ENCODE measurements at places on chromosomes 5 and 9.
A peak's percentile ranks its signal among the peaks of the same experiment; 100 is the strongest.

DNA sequence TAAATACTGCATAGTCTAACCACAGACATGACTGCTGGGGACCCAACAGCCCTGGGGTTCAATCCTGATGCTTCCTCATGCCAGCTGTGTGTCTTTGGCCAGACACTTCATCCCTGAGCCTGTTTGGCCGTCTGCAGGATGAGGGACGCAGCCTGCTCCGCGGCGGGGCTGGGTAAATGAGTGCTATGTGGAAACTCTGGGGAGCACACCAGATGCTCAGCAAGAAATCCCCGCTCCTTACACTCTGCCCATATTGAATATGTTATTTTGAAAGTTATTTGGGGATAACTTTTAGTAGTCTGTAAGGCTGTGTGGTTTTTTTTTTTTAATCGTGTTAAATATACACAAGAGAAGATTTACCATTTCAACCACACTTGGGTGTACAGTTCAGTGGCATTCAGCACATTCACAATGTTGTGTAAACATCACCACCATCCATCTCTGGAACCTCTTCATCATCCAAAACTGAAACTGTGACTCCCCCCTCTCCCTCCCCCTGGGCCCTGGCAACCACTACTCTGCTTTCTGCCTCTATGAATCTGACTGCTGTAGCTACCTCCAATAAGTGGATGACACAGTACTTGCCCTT is 42.7 kb downstream of the SH3PXD2B start:
- DNase-seq, result no peak

DNA sequence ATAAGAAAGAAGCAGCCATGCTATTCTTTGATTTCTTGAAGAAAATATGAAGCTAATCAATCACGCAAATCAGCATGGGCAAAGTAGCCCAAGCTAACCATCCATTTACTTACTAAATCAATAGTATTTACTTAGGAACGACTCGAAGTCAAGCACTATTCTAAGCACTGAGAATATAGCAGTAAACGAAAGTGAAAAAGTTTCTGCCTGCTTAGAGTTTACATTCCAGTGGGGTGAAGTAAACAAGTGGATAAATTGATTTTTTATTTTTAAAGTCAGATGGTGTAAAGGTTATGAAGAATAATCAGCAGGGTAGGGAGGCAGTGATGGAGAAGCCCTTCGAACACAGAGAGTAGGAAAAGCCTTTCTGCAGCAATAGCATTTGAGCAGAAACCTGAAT is 5.5 kb downstream of the TSTD2 start:
- DNase-seq, result no peak

GRCh38 chr9:108180541-108180940 is 675.2 kb downstream of the ACTL7B start:
- DNase-seq, result no peak

DNA sequence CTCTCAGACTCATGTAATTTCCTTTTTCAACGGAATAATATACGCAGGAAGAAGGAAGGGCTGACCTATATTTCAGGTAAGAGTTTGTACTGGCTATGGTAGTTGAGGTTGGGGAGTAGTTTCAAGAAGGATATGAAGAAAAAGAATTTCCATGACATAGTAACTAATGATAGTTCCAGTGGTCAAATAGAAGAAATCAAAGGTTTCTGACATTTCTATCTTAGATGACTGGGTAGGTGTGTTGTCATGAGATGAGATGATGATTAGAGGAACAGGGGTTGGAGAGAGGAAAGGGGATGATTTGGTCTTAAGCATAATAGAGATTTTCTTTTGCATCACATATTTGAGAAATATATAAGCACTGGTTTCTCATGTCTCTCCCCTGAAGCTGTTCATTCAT is 166.0 kb downstream of the SPATA31D1 start:
- DNase-seq, result no peak

GRCh38 chr9:89778100-89779090 is 173.6 kb downstream of the GADD45G start:
- no peak for DNase-seq

DNA sequence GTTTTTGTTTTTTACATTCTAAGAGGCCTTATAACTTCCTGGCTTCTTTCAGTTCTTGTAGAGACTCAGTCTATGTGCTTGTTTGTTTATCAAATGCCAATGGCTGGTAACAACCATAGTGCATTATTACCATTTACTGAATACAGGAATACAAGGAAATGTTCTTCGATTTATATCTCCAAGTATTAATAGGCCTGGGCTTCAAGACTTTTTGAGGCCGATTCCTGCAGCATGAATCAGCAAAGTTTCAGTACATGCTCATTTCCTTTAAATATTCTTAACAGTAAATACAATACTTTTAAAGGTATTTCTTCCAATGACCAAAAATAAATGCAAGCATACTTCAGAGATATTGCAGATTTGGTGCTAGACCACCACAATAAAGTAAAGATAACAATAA is 535.3 kb downstream of the EFNA5 start:
- no peak for DNase-seq

DNA sequence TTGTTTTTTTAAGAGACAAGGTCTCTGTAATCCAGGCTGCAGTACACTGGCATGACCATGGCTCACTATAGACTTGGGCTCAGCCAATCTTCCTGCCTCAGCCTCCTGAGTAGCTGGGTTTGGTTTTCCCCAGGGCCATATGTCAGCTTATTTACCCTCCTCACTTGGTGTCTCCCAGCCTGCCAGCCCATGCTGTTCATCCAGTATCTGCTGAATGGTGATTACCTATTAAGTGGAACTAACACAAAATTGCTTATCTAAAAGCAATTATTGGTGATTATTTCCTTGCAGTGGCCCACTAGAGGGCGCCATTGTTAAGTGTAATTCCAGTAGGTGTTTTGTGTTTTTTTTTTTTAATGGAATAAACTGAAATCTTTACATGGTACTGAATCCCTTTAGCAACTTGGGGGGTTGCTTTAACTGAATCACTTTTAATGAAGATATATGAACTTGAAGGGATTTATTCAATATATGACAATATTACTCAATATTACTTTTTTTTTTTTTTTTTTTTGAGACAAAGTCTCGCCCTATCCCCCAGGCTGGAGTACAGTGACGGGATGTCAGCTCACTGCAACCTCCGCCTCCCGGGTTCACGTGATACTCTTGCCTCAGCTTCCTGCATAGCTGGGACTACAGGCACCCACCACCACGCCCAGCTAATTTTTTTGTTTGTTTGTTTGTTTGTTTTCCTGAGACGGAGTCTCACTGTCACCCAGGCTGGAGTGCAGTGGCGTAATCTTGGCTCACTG is 13.8 kb downstream of the EXOSC2 start:
- peak; percentile 66 for DNase-seq

DNA sequence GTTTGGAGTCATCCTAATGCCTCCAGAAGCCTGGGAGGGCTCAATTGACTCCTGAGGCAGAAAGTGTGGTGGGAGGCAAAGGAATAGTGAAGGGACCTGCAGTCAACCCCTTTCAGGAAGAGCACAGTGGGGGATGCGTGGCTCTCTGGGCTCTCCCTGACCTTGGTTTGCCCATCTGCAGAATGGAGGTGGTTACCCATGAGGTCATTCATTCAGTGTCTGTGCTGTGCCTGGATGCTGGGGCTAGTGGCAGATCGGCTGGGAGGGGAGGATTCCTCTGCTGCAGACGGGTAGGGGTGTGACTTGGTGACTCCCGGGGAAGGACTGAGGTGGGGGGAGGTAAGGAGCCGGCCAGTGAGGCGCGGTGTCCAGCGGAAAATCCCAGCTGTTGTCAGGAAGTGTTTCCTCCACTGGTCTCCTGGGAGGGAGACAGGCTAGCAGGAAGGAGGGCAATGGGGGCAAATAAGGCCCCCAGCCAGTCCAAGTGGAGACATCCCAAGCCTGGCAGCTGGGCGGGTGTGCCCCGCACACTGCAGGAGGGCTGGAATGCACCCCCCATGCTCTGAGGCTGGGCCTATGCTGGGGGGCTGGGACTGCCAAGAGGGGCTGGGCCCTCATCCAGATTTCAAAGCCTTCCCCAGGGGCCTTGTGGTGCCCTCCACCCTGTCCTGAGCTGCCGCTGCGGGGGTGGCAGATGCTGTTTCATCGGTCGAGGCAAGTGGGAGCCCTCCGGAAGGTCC is 10.9 kb downstream of the CXXC5 start:
- DNase-seq, result no peak

DNA sequence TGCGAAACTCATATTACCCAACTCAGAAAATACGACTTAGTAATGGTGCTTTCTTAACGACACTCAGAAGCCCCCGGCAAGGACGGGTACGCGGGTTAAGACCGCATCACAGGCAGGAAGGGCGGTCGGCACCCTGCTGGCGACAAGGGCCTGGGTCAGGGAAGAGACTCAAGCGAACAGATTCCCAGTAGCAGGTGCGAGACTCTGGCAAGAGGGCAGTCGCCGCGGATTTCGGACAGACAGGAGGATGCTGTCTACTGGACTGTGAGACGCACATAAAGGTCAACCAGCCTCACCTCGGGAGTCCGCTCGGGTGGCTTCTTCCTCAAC is 398 bp downstream of the RAPGEF6 start:
- DNase-seq, result peak; percentile 43

GRCh38 chr5:151153766-151154272 is 3.8 kb downstream of the ANXA6 start:
- DNase-seq, result peak; percentile 29

DNA sequence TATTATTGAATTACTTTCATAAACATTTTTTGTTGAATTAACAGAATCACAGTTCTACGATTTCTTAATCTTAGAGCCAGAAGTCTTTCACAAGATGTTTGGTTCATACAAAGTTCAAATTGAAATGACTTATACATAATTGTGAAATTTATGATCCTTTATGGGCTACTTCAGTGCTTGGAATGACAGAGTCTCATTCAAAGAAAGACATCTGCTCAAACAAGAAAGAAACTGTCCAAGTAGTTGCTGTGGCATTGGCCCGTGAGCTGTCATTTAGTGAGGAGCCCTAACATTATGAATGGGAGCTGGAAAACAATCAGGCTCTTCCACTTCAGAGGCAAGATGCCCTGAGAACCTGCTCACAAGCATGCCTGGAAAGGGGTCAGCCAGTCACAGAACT is 63.4 kb downstream of the AUH start:
- no peak for DNase-seq

DNA sequence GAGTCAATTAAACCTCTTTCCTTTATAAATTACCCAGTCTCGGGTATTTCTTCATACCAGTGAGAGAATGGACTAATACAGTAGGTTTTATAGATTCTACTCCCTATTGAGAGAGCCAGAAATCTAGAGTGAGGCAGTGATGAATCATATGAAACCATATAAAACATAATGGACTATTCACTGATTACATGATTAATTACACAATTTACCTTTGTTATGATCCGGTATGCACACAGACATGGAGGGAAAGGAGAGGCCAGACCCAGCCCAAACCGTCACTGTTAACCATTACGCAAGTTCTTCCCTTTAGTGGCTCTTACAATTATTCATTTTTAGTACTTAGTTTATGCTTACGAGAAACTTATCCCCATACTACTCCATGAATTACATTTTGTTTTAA is 205.0 kb downstream of the DNAH5 start:
- no peak for DNase-seq

DNA sequence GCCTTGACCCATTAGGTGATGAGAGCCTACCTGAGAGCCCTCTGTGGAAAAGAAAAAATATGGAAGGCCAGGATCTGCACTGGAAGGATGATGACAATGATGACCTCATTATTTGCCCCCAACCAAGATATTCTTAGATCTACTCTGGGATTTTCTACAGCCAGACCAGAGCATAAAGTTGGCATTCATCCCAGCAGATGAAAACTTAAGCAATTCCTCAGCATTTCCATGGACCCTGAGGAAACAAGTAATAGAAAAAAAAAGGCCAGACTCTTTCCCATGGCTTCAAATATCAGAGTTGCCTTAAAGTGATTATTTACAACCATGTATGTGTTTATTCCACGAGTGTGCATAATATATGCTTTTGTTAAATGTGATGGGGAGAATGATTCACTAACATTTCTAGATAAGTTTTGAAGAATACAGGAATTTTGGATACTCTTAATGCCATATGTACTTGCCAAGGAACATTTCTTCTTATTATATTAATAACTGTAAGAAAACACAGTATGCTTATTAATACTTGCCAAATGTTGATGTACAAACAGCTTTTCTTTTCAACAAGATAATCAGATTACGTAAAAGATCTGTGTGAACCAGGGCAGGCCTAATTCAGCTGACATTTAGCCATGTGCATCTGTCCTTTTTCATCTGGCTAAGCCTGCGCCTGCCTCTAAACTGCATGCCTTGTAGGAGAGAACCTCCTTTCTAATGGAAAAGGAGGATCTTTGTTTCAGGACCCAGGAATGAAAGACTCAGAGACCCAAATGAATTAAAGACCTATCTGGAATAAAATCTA is 94.8 kb downstream of the ARRDC3 start:
- DNase-seq, result no peak

GRCh38 chr9:6715755-6716643 is 41.8 kb upstream of the KDM4C start:
- peak; percentile 57 for DNase-seq

DNA sequence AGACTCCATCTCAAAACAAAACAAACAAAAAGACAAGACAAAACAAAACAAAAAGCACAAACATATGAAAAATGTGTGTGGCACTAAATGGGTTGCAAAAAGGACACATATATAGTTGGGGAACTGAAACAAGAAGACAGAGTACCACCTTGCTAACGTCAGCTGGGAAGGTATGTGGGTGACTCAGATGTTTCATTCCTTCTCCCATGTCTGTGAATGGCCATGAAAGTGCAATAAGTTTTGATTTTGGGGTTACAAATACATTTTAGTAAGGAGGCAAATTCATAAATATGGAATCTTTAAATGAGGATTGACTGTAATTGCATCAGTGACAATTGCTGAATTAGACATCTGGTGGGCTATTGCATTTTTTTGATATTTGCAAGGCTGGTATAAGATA is 81.6 kb upstream of the KLF4 start:
- no peak for DNase-seq

DNA sequence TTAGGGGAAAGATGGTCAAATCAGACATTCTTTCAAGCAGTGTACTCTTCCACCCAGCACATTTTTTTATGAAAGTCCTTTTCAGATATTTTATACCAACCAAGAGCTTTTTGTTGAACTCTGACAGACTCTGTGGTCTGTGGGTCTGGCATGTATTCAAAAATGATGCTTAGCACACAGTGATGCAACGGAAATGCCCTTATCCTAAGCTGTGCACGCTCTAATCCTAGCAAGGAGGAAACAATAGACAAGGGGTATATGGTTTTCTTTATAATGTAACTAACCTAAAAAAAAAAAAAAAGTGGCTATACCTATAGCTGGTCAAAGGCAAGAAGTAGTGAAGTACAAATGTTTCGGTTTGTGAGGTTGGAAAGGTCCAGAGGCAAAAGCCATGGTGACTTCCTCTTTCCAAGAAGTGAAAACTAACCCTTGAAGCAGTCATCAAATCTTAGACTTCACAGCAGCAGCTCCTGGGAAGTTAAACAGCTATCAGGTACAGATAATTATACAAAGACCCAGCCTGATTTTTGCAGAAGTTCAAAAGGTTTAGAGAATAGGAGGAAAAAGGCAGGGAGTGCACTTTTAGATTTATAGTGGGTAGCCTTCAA is 82.5 kb downstream of the SEMA6A start:
- no peak for DNase-seq

DNA sequence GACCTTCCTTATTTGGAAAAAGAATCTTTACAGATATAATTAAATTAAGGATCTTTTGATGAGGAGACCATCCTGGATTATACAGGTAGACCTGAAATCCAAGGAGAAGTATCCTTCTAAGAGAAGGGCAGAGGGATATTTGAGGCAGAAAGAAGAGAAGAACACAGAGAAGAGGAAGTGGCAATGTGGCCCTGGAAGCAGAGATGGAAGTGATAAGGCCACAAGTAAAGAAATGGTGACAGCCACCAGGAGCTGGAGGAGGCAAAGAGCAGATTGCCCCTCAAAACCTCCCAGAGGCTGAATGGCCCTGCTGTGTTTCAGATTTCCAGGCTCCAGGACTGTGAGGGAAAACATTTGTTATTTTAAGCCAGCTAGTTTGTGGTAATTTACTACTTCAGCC is 93.0 kb upstream of the ANKRD55 start:
- no peak for DNase-seq

All from activated CD4-positive, alpha-beta T cell treated with anti-CD3 and anti-CD28 coated beads, Interleukin-2, amount 50 U/mL, for 4 hours (primary cell).